ENCODE measurements at places on chromosomes 2 and 18.

GRCh38 chr2:11655495-11655894 lies 14.5 kb downstream of the NTSR2 start:
- DNase-seq: no peak

GRCh38 chr18:72762515-72763122 lies 105.2 kb downstream of the NETO1 start:
- DNase-seq: no peak

DNA sequence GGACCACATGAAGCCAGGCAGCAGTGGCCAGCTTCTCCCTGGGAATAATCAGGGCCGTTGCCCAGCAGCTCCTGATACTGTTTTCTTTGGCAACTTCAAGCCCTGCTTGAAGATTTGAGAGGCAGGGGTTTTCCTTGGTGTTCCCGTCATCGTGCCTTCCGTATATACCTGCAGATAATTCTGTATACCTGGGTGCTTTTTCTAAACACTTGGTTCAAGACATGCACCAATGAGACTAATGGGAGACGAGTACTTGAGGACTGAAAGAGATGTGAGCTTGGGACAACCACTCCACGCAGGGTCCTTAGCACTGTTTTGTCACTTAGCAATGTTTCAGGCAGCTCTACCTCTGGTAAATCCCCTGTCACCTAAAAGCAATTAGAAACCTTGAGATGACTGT lies 118.8 kb downstream of the RTN4 start:
- DNase-seq: no peak

DNA sequence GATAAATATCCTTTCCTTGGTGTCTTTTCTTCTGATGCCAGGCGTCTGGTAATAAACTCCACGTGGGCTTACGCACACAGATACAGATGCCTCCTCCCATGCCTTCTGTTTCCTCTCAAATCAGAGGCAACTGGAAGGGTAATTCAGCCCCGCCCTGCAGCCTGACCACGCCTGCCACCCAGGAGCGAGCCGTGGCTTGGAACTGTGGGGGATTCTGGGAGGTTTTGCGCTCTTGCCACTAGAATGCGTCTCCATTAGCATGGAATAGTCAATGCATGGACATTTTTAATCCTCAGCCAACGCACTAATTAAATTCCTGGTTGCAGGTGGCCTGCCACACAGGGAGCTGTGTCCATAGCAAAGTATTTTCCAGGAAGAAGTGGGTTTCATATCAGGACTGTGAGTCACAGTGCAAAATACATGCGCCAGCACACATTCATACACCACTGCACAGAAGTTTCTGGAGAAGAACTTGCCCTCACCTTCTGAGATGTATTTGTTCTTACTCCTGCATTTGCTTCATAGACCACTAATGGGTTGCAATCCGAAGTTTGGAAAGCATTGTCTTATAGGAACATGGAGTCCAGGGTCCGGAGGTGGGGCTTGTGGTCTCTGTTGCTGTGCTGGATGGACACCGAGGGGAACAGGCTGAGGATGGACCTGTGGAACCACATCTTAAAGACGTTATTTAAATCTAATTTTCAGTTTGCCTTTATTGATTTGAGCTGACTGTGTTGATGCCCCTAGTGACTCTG lies 151.4 kb downstream of the LDLRAD4 start:
- no peak for DNase-seq

- DNase-seq: no peak
Measured at GRCh38 chr2:119004602-119005001, 62.6 kb downstream of the MARCO start.

DNA sequence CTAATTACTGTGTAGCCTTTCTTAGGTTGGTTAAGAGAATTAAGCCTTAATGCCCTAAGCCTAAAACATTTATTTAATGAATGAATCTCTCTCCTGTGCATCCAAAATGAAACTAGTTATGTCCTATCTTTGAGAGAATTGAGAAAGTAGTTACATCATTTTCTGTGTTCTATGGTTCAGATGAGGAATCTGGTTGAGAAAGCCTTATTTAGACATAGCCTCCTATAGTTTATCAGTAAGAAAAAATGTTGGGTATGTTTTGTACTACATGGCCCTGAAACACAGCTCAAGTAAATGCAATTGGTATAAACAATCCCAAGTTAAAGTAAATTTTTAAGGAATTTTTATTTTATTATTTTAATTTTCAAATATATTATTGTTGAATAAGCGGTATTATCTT lies 25.9 kb upstream of the RAMP1 start:
- DNase-seq: no peak

DNA sequence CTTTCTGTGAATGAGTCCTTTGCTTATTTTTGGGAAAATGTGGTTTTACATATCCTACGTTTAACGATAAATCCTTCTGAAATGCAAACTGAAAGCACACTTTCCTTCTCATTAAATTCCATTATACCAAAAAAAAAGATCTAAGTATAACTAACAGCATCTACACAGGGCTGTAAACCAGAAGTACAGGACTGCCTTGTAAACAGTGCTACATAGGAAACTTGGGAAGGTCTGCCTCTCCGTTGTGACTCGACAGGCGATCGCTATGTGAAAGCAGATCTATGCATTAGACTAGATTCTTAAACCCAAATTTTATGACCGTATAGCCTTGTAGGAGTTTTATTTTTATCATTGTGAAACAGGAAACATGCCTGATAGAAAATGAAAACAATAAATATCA lies 690.5 kb downstream of the ARHGAP15 start:
- DNase-seq: no peak

DNA sequence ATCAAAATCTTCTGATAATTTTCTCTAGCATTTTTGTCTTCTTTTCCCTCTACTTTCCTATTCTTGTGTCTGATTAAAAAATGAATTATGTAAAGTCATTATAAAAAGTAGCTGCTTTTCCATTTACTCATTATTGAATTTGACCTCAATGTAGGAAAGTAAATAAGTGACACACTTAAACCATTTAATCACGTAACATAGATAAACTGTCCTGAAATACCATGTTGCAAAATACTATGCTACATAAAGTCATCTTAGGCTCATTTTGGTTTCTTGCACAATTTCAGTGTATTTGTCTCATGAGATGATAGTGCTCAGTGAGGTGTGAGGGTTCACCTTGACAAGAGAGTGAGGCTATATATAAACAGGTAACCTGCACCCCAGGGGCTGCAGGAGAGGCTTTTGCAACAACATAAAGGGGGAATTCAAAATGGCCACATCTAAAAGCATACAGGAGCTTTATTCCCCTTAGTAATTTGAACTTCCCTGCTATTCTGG lies 502.7 kb downstream of the RNF144A start:
- DNase-seq: no peak

- DNase-seq: no peak
Measured at GRCh38 chr2:207113414-207113813, 52.3 kb downstream of the KLF7 start.

DNA sequence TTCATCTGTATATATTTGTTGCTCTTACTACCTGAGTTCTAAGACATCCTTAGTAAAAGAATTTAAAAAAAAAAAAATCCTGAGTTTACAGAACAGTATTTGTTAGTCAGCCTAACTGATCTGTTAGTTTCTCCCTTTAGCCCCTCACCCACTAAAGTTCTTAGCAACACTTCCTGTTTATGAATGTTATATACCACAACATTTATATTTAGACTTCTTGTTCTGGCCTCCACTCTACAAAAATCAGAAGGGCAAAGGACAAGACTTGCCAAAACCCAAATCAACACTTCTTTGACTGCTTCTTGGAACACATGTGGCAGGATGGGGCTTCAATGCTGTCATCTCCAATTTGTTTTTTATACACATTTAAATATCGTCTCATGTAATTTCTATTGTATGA lies 71.1 kb downstream of the MGAT5 start:
- no peak for DNase-seq

DNA sequence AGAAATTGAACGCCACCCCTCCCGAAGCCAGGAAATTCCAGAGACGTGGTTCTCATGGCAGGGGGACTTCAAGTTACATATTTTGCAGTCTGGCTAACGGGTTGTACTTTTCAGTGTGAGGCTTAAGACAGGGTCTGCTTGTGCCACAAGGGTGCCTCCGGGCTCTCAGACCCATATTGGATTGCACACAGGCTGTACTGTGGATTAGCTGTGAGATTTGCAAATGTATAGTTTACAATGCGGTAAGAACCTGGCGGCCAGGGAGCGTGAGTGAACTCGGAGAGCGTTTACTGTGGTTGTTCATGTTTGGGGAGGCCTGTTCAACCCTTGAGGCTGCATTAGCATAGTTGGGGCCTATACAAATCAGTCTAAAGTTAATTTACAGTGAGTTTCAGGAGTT lies 143.9 kb upstream of the SIX2 start:
- DNase-seq: no peak

- no peak for DNase-seq
Measured at GRCh38 chr2:63488118-63488713, 100.1 kb downstream of the WDPCP start.

- DNase-seq: no peak
Measured at GRCh38 chr2:95574506-95574905, 17.3 kb upstream of the TRIM43 start.

DNA sequence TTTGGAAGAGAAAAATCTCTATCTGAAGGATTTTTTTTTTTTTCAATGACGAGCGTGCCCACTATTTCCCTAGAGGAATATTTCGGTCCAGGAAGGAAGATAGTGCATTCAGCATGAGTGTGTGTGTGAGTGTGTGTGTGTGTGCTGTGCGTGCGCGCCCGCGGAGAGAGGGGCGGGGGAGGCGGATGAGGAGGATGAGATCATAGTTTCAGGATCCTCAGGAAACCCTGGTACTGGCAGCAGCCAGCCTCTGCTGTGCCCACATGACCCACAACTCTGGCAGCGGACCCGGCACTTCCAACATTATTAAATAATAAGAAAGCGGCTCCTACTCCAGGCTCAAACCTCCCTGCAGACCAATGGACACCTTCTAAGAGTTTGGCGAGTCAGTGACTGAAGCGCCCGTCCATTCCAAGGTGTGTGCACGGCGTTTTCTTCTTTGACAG lies 217.0 kb upstream of the DTNA start:
- DNase-seq: peak; percentile 78

GRCh38 chr18:46174342-46175041 lies 70.3 kb downstream of the HAUS1 start:
- DNase-seq: peak; percentile 80

- no peak for DNase-seq
Measured at GRCh38 chr2:189466656-189467055, 25.4 kb downstream of the WDR75 start.

GRCh38 chr2:239369631-239370161 lies 31.1 kb downstream of the HDAC4 start:
- DNase-seq: peak; percentile 78

GRCh38 chr2:121205321-121205942 lies 79.6 kb downstream of the TFCP2L1 start:
- no peak for DNase-seq

GRCh38 chr18:36461551-36461987 lies 164.1 kb downstream of the FHOD3 start:
- no peak for DNase-seq

GRCh38 chr2:3914241-3914640 lies 210.9 kb downstream of the DCDC2C start:
- no peak for DNase-seq

GRCh38 chr18:58144106-58144505 lies 100.1 kb downstream of the NEDD4L start:
- DNase-seq: no peak

GRCh38 chr2:192148620-192149321 lies 46.0 kb downstream of the TMEFF2 start:
- no peak for DNase-seq

DNA sequence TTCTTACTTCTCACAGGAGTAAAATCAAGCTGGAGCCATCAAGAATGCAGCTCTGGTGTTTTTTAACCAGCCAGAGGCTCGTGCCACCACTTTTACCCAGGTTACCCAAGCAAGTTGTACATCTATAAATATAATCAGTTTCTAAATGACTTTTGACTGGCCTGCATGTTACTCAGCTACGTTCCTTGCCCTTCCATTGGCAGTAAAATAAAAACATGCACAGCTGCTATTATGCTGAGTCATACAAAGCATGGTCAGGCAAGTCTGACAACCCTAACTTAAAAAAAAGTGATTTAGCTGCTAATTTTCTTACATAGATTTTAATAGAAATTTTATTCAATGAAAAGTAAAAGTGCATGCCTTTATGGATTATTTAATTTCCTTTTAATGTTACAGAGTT lies 111.7 kb upstream of the CSRNP3 start:
- no peak for DNase-seq

DNA sequence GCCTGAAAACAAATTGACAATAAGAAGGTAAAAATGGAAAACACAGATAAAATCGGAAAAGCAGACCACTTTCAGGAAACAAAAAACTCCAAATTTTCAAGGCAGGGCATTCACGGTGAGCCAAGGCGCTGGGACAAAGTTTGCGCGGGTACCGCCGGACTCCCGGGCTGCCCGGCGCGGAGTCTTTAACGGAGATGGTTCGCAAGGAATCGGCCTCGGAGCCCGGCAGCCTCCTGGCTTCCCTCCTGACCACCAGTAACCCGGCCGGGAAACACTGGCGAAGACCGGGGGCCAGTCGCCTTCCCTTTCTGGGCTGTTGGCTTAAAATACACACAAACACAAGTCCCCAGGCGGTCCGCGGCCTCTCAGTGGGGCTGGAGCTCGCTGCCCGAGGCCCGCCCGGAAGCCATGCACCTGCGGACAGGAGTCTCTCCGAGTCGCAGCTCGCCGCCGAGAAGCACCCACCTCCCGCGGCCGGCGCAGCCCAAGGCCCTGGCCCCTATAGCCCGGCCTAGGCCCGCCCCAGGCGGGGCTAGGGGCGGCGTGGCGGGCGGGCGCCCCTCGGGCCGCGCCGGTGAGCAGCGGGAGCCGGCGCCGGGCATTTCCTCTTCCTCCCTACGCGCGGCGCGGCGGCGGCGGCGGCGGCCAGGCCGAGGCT lies 622 bp upstream of the KCMF1 start:
- DNase-seq: peak; percentile 85

GRCh38 chr2:101569886-101570520 lies 95.1 kb upstream of the RFX8 start:
- DNase-seq: no peak

DNA sequence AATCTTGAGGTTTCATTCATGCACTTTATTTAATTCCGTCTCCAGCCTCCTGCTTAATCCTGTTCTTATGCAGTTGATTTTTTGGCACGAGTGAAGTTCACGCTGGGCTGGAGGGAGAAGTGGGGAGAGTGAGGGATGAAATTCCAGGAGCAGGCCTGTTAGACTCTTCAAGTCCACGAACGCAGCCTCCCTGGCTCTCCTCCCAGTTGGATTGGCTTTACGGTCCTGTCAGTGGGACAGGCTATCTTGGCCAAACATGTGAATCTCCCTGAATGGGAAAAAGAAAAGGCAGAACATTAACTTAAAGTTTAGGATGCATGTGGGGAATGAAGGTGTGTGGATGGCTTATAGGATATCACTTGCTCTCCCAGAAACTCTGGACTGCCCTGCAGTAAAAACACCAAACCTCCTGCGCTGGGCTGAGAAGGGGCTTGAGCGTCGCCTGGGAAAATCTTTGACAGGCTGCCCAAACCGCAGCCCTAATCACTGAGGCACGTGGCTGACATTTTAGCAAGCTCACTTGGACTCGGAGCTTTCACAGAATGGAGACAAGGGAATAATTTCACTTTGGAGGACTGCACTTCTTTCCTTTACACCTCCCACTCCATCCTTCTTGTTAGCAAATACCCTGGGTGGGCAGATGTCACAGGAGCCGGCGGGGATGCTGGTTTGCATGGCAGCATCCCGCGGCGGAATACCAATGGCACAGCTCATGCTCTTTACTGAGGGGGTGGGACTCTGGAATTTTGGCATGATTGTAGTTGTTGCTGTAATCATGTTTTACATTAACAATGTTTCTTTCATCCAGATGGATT lies 93.9 kb downstream of the ACKR3 start:
- peak; percentile 87 for DNase-seq

All from suprapubic skin (tissue), 4 donors.